Glutamatergic neuron (in vitro differentiated cells): ENCODE measurements at places on chromosomes 16 and 17.
A peak's percentile ranks its signal among the peaks of the same experiment; 100 is the strongest.

- DNase-seq = no peak
These were observed at the start of gene SNX20 for GRCh38 chr16:50681021-50681885. TSS of gene SNX20 (minus strand) at chr16:50681312. CDS start at chr16:50677526, 3,786 bp downstream.

- DNase-seq = no peak
These were observed 35.1 kb downstream of the GDE1 start for GRCh38 chr16:19486750-19487325.

DNA sequence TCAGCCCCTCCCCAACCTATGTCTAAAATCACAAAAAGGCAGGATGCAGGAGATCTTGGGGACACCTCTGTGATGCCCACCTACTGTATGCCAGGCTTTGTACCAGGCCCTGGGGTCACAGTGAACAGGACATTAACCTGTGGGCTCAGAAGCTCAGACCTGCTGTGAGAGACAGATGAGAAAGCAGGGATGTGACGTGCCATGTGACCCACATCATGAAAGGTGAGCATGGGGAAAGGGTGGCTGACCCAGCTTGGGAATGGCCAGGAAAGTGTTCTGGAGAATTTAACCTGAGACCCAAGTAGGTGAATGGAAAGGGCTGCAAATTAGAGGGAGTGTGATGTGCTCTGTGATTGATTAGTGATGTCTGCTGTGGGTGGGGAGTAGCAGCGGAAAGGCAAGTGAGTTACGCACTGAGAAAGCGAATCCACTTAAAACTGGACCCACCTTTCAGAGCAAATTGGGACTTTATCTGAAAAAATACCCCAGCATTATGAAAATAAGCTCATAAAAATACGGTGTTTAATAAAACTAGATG, 132.2 kb downstream of the IRF8 start:
- no peak for DNase-seq

DNA sequence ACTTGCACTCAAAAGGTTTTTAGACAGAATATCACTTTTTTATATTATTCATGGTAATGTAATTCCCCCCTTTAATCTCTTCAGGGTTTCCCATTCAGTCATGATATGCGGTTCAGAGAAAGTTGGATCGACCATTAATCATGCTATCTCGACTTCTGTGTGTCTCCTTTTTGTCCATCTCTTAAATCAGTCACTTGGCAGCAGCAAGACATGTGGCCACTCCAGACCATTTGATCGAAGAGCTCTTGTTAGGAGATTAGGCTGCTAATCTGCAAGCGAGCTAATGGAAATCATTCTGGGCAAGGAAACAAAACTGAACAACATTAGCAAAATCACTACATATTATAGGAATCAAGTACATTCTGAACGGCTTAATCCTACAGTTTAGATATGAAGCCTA, 449.9 kb downstream of the WWOX start:
- DNase-seq = no peak

- DNase-seq = no peak
These were observed 1.6 kb upstream of the XPO6 start for GRCh38 chr16:28213396-28213795.

DNA sequence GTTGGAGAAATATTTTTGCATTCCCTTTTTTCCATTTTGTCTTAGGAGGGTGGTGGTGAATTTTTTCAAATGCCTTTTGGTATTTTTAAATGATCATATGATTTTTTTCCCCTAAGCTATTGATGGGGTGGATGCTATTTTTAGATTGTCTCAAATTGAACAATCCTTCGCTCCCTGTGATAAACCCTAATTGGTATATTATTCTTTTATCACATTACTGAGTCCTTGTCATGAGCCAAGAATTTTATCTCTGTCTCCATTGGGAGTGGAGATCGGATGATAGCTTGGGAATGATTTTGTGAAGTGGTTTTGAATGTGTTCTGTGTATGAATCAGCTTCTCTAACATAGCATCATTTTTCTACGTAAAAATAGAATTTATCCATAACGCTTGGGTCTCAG, 15.4 kb downstream of the NECAB2 start:
- no peak for DNase-seq

DNA sequence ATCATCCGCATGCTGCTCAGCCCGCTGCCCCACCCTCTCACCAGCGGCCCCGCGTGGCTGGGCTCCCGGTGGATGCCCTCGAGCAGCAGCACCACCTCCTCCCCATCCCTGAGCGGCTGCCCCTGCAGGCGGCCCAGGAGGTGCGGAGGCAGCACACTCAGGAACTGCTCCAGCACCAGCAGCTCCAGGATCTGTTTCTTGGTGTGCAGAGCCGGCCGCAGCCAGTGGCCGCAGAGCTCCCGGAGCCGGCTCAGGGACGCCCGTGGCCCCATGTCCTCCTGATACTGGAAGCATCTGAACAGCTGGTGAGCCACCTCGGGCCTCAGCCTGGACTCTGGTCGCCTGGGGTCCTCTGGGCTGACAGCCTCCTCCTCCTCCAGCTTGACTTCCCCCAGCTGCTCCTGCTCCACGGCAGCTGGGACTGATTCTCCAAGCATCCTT, 6.6 kb downstream of the ZSCAN10 start:
- DNase-seq = no peak

- DNase-seq = no peak
These were observed 8.2 kb downstream of the PGAP3 start for GRCh38 chr17:39679521-39680192.

DNA sequence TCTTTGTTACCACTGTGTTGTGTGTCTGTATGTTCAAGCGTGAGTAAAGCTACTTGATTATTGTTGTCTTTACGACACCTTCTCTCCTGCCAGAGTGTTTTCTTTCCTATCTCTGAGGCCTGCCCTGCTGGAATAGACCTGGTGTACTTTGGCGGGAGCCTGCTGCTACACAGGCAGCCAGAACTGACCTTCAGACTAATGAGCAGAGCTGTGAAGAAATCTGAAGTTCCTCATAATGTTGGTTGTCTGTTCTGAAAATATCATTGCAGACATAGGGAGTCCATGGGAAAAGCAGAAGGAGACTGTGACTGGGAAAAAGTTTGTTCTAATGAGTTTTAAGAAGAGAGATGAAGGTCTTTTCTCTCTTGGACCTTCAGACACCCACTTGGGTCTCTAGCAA, 9.8 kb downstream of the RHOT1 start:
- DNase-seq = no peak

- DNase-seq = no peak
These were observed 7.7 kb upstream of the TBKBP1 start for GRCh38 chr17:47686276-47686635.

GRCh38 chr17:8503368-8503767, 67.7 kb downstream of the NDEL1 start:
- DNase-seq = peak; percentile 35

DNA sequence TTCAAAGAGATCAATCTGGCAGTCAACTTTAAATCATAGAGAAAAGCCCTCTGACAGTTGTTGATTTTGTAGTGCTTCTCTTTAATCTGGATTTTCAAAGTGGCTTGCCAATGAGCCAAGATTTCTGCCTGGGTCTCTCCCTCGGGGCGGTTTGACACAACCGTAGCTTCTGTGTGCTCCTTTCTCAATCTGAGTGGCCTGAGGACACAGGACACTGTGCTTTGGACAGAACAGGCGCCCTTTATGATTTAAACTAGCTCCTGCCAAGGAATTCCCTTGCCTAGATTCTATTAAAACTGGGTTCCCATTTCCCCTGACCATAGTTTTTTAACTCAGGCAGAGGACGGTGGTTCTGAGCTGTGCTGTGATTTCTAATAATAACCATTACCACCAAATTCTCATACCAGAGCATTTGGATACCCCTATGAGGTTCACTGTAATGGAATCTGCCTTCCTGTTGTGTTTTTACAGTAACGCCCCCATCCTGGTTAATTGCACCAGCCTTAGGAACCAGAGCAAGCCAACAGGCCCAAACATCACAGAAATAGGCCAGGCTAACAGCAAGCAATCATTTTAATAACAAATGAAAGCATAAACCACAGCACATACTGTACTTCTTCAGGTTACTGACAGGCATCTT, 4.0 kb downstream of the ZFHX3 start:
- no peak for DNase-seq

GRCh38 chr17:36594626-36595401, 3.1 kb downstream of the DHRS11 start:
- no peak for DNase-seq

GRCh38 chr17:69913216-69913615, 161.8 kb upstream of the KCNJ16 start:
- DNase-seq = no peak

- peak; percentile 76 for DNase-seq
These were observed 247.9 kb downstream of the SEC14L1 start for GRCh38 chr17:77388384-77389306.

DNA sequence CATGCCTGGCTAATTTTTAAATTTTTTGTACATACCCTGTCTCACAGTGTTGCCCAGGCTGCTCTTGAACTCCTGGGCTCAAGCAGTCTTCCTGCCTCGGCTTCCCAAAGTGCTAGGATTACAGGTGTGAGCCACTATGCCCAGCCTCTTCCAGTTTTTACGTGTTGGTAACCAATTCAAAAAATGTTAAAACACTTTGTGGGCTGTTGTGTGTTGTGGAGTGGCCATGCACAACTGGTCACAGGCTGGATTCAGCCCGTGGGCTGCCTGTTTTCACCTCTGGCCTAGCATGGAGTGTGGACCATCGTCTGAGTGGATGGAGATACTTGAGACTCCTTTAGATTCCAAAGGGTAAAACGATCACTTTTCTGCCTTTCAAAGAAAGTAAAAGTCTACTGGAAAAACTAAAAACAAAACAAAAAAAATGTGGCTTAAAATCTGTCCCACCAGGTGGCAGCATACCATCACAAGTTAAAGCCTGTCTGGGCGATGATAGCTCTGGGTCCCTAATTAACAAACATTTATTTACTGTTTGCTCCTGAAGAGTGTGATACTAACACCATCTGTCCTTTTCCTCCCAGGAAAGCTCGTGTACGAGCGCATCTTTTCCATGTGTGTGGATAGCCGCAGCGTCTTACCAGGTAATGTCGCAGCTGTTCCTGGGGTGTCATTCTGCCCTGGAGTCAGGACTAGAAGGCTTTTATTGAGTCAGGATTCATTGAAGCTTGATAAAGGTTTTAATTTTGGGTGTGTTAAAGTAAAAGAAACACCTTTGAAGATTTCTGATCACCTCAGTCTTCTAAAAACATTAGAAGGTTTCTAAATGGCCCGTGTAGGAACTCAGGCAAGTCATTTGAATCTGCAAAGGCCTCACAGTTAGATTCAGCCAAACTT, 45.8 kb downstream of the VPS35L start:
- no peak for DNase-seq

GRCh38 chr17:9728005-9728404, 63.4 kb downstream of the DHRS7C start:
- no peak for DNase-seq

DNA sequence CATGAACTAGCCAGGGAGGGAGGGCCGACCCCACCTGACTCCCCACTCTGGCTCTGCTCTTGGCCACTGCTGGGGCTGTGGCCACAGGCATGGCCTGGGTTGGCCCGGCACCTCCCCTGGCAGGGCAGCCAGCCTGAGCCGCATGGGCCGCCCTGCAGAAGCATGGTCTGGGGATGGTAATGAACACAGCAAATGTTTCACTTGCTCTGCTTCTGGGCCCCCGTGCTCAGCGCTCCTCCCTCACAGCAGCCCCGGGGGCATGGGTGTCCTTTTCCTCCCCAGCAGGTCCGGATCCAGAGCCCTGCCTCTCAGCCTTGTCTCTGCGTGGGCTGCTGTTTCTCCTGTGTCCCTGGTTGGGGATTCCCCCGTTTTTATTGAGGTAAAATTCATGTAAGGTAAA, 30.9 kb upstream of the KCNJ12 start:
- DNase-seq = no peak

DNA sequence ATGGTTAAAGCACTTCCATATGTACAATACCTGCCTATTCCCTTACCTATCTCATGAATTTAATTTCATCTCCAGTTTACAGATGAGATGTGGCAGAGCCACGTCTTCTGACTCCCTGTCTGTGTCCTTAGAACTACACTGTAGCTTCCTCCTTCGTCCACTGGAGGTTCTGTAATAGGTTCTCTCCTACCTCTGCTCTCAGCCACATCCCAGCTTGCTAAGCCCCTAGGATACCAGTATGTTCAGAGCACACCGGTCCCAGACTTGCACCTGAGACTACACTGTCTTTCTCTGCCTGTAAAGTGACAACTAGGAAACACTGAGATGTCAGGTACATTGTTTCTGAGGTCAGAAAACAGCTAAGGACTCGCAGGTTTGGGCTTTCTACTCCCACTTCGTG, 3.8 kb upstream of the RASL10B start:
- DNase-seq = no peak

GRCh38 chr17:13749891-13750235, 148.1 kb upstream of the HS3ST3A1 start:
- no peak for DNase-seq

DNA sequence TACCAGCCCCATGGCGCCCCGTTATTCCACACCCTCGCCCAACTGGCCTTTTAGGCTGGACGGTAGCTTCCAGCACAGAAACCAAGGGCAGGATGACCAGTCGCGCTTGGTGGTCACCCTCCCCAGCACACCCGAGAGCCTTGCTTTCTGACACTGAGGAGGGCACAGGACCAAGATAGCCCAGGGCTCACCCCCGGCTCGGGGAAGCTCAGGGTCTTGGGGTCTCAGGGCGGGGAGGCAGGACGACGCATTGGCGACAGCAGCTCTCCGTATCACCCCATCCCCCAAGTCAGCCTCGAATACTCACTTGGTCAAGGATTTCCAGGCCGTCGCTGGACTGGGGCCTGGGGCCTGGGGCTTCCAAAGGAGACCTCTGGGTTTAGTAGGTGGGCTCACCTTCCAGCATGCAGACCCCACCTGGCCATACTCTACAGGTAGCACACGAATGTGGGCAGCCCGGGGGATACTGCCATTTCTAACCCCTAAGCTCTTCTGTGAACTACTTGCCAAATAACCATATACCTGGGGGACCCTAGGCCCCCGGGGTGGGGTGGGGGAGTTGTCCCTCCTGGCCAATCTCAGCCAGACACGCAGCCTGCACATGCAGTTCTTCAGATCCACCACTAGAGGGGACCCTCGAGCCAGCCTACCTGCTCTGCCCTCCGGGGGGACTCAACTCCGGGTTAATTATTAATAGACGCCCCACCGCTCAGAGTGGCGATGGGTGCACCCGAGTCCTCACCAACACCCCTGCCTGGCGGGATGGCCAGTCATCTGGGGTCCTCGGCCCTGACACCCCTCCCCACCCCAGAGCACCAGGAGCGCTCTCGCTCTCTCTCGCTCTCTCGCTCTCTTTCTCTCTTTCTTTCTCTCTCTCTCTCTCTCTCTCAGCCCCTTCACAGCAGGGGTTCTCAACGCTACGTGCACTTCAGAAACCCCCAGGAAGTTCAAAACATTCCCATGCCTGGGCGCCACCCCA, 30.0 kb downstream of the TBC1D16 start:
- peak; percentile 66 for DNase-seq

- no peak for DNase-seq
These were observed 1231.8 kb downstream of the CDH11 start for GRCh38 chr16:63890081-63890480.

GRCh38 chr17:44547625-44548267, 9.5 kb upstream of the FZD2 start:
- no peak for DNase-seq

DNA sequence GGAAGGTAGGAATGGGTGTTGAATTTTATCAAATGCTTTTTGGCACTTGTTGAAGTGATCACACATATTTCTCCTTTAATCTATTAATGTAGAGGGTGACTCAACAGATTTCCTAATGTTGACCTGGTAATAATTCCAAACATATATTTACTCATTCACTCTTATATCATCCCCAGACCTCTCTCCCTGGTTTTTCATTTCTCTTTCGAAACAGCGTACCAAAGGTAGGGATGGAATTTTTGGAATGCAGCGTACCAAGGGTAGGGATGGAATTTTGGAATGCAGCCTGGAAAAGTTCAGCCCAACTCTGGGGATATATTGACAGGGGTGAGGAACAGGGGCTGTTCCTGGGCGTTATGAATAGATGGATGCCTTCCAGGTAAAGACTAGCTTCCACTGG, 7.3 kb downstream of the KIF18B start:
- no peak for DNase-seq
